ENCODE measurements at places on chromosomes 2 and 18.

DNA sequence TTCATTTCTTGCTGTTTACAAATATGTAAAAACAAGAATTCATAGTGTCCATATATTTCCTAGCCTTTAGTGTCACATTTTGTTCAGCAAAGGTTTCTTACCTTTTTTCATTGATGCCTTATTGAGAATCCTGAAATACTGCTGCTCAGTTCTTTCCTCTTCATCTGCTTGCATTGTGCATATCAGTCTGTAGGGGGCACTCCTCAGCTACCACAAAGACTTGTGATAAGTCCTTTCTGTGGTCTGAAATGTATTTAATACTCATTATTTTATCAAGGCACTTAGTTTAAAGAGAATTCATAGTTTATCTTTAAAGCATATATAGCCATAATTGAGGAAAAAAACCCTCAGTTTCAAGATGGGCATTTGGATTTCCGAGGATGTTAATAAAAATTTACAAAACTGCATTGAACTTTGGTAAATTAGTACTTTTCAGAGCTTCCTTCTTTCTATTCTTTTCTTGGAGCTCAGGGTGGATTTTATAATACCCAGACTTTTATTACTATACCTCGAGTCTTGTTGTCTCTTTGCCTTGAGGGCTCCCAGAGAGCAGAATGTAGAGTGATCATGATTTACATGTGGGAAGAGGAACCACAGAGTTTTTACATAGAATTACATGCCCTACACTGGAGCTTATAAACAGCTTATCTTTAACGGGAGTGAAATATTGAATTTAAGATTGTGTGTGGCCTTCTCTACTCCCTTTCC, 570.1 kb downstream of the PLCL1 start:
- DNase-seq, result no peak

DNA sequence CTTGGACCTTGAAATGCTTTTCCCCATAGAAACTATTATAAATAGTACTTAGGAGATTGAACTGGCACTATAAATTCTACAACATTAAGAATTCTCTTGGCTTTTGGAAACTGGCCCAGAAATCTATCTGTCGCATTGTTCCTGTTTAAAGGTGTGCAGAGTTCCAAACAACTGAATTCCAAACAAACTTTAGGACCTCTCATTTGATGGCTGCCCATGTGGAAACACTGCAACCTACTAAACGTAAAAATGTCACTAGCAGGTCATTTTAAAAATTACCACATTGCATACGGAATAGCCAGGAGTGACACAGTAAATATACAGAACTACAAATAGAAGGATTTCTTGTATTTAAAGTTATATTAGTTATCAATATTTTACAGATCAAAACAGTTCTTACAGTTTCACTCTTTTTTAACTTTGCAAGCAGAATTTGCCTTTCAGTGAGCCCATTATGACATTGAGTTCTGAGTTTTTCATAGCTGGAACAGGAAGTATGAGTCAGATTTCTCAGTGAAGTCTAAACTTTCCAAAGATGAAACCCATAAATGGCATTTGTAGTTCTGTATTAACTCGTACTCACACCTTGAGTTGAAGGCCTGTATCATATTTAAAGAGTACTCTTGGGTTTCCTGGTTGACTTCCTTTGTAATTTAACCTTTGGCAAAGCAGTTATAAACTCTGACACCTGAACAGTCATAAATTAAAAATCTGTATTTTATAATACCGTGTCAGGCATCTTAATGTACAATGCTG, 142.3 kb upstream of the BOD1L2 start:
- no peak for DNase-seq

DNA sequence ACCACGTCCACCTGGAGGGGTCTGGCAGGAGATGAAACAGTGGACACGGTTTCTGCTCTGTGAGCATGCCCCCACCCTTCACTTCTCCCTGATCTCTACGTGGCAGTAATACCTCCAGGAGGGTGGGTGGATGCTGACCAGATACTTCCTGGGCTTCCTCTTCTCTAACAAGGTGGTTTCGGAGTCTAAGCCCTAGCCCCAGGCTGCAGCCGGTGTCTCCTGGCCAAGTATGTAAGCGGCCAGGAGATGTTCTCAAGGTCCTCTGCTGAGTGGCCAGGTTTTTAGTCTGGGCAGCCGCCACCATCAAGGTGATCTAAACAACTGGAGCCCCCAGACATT, 101.8 kb upstream of the ASB18 start:
- DNase-seq, result no peak

DNA sequence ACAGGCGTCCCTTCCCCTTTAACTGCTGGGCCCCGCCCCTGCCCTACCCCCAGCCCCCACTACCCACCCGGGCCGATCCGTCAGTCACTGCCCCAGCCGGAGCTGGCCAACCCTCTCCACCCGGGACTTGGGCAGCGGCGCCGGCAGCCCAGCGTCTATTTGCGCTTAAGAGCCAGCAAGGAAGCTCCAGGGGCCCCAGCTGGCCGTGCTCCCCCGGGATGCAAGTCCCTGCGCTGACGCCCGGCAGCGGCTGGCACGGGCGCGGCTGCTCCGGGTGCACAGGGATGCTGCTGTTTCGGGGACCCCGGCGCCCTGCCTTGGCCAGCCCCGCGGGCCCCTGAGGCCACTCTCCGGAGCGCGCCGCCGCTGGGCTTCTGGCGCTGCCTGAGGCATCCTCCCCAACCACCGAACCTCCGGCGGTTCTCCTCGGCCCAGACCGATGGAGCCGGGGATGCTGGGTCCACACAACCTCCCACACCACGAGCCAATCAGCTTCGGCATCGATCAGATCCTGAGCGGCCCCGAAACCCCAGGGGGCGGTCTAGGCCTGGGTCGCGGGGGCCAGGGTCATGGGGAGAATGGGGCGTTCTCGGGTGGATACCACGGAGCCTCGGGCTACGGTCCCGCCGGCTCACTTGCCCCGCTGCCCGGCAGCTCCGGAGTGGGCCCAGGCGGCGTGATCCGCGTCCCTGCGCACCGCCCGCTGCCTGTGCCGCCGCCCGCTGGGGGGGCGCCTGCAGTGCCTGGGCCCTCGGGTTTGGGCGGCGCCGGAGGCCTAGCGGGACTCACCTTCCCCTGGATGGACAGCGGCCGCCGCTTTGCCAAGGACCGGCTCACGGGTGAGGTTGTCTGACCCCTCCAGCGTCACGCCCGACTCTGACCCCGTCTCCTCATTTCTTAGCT, at the start of gene TLX2:
TLX2 (plus strand) TSS at position 83 of the 903 bp plus-strand sequence; CDS start at position 440, 357 bp downstream.
- DNase-seq, result no peak

DNA sequence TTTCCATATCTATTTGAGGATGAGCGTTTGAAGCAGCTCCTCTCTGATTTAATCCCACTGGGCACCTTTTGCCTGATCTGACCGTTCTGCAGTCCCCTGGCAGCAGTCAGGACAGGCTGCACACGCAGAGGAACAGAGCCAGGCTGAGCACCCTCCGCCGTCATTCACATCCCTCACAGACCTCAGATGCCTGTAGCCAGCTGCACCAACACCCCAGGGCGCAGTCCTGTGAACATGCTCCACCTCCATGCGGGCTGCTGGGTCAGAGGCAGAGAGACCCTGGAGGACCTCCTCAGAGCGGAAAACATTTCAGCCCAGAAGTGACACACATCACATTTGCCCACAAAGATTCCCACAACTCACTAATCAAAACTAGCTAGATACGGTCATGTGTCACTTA, 146.1 kb downstream of the SEPTIN10 start:
- DNase-seq, result no peak

GRCh38 chr18:61589053-61589723, 256.0 kb downstream of the CDH20 start:
- DNase-seq, result no peak

DNA sequence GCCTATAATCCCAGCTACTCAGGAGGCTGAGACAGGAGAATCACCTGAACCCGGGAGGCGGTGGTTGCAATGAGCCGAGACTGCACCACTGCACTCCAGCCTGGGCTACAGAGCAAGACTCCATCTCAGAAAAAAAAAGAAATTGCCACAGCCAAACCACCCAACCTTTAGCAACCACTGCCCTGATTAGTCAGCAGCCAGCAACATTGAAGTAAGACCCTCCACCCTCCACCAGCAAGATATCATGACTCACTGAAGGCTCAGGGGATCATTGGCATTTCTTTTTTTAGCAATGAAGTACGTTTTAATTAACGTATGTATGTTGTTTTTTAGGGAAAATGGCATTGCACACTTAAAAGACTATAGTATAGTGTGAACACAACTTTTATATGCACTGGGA, 349.1 kb upstream of the ACVR2A start:
- DNase-seq, result no peak

- DNase-seq, result no peak
These were observed 104.0 kb downstream of the SMAD2 start for GRCh38 chr18:47826157-47827074.

DNA sequence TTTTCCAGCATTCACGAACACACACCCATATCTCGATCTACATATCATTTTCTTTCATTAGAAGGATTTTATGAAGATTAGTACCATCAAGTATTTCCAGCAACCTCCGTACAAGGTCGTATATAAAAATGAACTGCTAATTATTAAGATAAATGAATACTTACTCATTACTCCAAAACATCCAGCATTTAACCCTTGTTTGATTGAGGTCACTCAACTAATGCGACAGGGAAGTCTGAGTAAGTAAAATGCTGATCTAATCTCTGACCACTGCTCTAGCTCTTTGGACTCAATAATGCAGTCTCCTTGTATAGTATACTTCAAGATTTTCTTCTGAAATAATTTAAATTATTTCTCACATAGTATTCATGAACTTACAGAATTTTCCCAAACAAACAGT, 2.0 kb downstream of the ABHD3 start:
- DNase-seq, result no peak

GRCh38 chr2:68767996-68768395, 33.4 kb downstream of the ARHGAP25 start:
- DNase-seq, result no peak

GRCh38 chr2:205730701-205731582, 48.6 kb downstream of the NRP2 start:
- DNase-seq, result no peak
